Germinal center (tissue), 1 donor: ENCODE measurements at places on chromosomes 6 and 20.

GRCh38 chr20:10659651-10660601 lies 13.9 kb downstream of the JAG1 start:
- DNase-seq = no peak

- peak; percentile 14 for DNase-seq
Observed at GRCh38 chr6:26155061-26155930, 68.1 kb downstream of the HFE start.

- DNase-seq = no peak
Observed at GRCh38 chr6:73879501-73880293, 183.7 kb downstream of the CD109 start.

DNA sequence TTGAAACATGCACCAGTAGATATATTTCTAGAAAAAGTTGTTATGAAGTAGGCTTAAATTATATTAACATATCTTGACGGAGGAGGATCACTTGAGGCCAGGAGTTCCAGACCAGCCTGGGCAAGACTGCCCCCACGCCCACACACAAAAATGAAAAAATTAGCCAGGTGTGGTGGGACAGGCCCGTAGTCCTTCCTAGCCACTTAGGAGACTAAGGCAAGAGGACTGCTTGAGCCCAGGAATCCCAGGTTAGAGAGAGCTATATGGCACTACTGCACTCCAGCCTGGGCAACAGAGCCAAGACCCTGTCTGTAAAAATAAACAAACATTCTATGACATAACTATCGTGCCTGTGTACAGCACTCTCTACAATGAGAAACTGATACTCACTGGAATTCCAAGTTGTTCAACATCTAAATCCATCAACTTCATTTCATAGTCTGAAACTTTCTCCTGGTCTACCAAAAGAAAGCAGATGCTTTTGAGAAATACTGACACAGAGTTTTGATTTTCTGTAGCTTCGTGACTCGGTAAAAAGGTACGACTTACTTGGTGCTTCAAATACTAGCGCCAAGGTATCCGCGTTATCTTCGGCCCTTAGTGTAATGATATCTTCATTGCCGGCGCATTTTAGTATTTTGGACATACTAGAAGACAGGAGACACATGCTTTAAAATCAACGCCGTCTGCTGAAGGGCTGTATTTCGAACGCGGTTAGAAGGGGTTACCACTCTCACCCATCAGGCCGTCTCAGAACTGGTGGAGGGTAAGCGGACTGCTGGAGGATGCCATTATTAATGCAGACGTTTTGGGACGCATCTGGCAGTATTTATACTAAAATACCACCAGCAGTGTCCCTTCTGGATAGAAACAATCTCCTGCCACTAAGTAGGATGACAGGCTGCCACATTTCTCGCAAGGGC lies 1.3 kb downstream of the PCNA start:
- DNase-seq = no peak

DNA sequence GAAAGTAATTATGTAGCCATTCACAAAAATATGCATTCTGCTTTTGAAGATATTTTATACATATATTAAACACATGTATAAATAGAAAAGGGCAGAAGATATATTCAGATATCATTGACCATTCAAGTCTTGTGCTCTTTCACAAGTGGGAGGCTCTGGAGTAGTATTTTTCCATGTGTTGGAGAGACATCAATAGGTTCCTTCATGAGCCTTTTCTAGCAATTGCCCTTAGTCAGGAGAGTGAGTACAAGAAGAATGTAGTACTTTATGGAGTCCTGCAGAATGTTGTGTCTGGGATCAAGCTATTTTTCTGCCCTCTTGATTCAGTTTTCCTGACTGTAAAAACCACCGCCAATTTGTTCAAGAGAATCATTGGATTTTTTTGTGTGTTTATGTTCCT lies 117.9 kb downstream of the LRRC1 start:
- no peak for DNase-seq

GRCh38 chr6:15898693-15899092 lies 230.2 kb upstream of the MYLIP start:
- no peak for DNase-seq

GRCh38 chr6:105626295-105627158 lies 223.6 kb upstream of the PREP start:
- no peak for DNase-seq

DNA sequence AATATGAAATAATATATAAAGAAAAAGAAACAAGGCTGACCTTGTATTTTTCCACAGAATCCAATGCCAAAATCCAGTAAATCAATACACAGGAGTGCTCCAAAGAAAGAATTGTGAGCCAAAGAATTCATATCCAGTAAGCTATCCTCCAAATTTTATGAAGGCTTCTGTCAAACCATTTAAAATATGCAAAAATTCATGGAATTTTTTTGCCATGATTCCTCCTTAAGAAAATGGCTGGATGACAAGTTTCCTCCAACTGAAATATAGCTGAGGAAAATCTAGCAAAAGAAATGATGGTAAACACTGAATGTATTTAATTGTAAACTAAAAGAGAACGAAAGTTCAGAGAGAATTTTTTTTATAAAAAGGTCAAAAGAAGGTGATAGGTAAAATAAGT lies 290.3 kb downstream of the UBE3D start:
- no peak for DNase-seq

GRCh38 chr6:53889365-53889764 lies 94.6 kb downstream of the LRRC1 start:
- DNase-seq = no peak

GRCh38 chr6:24126586-24127192 lies 674 bp downstream of the NRSN1 start:
- peak; percentile 19 for DNase-seq

- no peak for DNase-seq
Observed at GRCh38 chr6:47079638-47080037, 37.5 kb upstream of the ADGRF1 start.

GRCh38 chr20:38187517-38187916 lies 22.4 kb upstream of the TGM2 start:
- no peak for DNase-seq

- DNase-seq = no peak
Observed at GRCh38 chr6:39496915-39497314, 174.4 kb upstream of the KCNK16 start.

GRCh38 chr6:31355583-31355948 lies 1.4 kb downstream of the HLA-B start:
- no peak for DNase-seq

DNA sequence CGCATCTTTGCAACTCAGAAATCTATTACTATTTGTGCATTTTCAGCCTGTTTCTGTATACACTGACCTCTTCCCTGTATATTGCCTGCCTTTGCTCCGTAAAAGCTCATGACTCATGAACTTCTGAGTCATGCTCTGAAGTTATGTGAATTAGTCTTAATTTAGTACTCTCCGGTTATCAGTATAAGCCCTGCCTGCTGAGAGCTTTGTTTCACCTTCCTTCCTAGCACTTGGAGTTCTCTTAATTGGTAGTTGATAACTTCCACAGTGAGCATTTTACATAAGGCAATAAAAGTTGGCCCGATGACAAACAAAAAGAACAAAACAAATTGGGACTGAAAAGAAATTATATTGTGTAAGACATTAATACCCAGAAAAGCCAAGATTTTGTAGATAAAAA lies 231.4 kb downstream of the GJA1 start:
- no peak for DNase-seq

DNA sequence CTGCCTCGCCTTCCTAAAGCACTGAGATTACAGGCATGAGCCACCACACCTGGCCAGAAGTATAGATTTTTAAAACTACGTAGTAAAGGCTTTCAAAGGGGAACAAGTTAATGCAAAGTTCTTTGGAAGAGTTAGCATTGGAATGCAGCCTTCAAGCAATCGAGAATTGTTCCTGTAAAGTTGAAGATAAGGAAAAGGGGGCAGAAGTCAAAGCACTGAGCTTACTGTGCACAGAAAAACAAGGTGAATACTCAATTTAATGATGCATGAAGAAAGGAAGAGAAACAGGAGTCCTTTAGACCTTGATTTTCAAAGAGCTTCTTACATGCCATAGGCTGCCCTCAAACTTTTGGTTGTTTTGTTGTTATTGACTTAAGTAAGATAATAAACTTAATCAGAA lies 29.1 kb upstream of the LGSN start:
- no peak for DNase-seq

- DNase-seq = no peak
Observed at GRCh38 chr6:1657116-1657770, 47.5 kb downstream of the FOXC1 start.

GRCh38 chr20:62797671-62798532 lies 1.6 kb downstream of the MRGBP start:
- no peak for DNase-seq

DNA sequence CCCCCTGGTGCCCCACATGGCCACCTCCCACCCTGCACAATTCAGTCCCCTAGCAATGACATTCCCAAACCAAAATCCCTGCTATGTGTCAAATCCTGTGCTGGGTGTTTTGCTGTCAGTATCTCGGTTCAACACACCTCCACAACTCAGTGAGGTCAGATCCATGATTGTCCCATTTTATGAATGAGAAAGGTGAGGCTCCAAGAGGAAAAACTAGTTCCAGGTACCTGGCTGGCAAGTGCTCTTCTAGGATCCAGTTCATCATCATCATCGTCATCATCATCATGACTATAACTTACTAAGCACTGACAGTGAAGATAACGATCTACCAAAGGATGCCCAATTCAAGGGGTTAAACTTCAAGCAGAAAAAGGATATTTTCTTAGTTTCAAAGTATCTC lies 15.2 kb downstream of the ID1 start:
- no peak for DNase-seq

DNA sequence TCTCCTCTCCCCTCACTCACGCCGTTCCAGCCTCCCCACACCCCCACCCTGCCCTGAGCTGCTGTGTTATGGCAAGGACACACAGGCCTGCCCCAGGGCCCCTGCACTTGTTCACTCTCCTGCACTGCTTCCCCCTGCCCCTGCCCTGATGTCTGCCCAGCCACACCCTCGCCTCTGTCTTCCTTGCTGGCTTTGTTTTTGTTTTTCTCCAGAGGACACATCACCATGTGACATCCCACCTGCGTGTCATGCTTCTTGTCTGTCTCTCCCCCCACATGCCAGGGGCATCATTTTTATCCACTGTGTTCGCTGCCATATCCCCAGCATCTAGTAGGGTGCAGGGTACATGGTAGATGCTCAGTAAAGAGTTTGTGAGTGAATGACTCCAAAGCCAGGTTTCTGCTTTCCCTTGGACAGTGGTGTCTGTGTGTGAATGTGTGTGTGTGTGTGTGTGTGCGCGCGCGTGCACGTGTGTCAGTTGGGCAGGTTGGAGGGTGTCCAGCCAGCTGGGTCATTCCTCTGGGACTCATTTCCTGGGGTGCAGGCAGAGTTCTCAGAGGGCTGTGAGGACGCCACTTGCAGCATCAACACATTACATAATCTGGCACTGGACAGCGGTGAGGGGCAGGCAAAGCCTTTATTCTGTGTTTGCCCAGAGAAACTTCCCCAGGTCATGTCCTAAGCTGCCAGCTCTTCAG lies 60.6 kb downstream of the STK35 start:
- no peak for DNase-seq

- DNase-seq = no peak
Observed at GRCh38 chr20:34859367-34859766, 13.3 kb downstream of the GGT7 start.

- DNase-seq = no peak
Observed at GRCh38 chr6:38169977-38170526, 350.5 kb downstream of the ZFAND3 start.

DNA sequence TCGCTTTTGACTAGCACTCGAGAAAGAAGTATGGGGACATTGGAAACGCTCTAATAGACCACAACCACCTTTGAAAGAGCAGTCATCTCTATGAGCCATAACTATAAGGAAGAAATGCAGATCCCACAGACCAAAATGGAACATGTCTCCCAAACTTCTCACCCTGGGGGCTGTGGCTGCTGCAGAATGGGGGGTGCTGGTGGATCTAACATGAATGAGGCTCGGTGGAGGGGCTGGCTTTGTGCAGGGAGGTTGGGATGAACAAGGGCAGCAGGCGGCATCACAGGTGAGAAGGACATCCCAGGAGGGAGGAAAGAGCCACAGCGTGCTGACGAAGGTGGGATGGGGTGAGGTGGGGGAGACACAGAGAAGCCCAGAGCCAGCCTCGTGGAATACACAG lies 10.5 kb upstream of the CCR6 start:
- DNase-seq = no peak

DNA sequence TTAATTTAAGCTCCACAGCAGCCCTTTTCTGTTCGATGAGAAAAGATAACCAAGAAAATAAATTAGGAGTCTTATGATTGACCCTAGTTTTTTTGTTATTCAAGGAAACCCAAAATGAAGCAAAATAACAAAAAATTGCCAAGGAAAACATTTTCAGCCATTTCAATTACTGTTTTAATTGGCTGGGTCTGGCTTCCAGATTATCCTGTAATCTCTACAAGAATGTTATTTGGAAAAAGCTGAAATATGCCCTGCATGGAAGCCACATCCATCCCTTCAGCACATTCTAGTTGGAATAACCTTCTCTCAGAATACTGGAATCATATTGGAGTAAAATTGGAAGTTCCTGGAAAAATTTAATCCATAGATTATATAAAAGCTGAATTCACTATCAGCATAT lies 191.1 kb upstream of the CCN2 start:
- no peak for DNase-seq

DNA sequence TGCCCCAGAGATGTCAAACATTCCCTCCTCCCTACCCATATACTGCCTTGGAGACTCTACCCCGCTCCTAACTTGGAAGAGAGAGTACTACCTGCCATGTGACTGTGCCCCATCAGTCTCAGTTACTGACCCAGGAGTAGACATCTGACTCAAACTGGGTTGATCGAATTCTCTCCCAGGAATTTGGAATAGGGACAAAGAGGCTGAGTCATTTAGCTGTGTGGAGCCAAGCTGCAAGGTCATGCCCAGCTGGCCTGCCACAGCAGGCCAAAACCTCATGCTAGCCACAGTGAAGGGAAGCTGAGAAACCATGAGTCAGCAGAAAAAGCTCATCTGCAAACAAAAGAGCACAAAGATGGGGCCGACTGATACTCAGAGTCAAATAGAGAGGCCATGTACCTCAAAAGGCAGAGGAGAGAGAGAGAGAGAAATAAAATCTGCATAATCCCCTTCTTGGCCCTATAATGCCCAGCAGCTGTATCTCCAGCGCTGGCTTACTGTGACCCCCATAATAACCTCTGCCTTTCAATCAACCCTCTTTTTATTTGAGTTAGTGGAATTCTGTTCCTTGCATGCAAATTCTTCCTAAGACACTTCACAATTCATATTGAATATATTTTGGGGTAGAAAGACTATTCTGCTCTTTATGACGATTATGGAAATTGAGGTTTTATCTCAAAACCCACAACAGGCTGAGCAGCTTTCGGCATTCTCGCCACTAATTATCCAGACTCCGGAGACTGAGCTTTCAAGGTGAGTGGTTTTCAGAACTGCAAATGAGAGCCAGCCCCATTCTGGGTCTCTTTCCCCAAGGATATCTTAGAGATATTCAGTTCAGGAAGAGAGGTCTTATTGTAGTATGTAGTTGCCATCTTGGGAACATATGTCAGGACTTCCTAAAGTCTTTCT lies 21.4 kb upstream of the AKIRIN2 start:
- no peak for DNase-seq

- DNase-seq = no peak
Observed at GRCh38 chr6:81105998-81106397, 646.5 kb downstream of the TENT5A start.
